ENCODE measurements at places on chromosomes 7 and 10.

DNA sequence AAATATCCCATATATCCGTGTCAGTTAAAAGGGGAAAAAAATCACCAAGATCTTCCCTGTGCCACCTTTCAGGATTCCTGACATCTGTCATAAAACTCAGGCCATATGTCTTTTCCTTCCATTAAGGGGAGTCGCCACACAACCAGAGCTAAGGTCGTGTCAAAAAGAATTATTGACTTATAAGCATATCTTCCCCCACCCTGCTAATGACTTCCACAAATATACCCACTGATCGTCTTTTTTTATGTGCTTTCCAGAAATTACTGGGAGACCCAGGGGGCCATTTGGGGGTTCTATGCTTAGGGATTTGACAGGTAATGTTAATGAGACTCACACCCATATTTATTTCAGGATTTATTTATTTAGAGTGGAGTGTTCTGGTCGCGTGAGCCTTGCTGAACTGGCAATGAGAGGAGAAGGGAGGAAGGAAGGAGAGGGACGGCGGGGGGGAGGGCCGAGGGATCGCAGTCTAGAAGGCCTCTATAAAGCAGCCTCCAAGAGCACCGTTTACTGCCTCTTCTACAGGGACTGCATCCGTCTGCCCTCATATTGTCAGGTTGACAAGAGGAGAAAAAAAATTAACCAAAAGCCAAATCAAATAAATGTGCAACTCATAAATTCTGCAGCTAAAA is 135.7 kb upstream of the MGMT start:
- no peak for DNase-seq

- no peak for DNase-seq
These were observed 17.5 kb downstream of the PRF1 start for GRCh38 chr10:70584909-70585544.

DNA sequence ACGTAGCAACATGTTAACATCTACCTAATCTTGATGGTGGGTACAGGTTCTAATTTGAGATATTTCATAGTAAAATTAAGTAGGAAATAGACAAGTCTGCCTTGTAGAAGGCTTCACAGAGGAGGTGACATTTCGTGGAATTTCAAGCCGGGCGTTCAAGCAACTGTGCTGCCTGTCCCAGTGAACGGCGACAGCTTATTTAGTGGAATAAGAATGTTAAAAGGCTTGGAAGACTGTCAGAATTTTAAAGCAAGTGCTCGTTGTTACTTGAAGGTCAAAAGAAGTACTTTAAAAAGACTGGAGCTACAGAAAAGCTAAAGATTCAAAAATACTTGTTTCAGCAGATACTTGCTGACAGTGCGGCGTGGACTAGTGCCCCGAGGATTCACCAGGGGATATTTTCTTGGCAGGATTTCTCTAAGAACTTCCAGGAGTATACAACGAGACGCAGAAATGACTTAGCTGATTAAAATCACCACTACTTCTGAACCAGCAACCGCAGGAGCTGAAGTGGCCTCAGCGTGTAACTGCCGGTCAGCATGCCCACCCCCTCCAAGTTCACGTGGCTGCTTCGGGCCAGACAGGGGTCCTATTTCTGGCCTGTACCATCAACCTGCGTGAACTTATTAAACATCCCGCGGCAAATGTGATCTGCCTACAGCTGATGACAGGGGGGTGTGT is 46.5 kb downstream of the CTBP2 start:
- no peak for DNase-seq

DNA sequence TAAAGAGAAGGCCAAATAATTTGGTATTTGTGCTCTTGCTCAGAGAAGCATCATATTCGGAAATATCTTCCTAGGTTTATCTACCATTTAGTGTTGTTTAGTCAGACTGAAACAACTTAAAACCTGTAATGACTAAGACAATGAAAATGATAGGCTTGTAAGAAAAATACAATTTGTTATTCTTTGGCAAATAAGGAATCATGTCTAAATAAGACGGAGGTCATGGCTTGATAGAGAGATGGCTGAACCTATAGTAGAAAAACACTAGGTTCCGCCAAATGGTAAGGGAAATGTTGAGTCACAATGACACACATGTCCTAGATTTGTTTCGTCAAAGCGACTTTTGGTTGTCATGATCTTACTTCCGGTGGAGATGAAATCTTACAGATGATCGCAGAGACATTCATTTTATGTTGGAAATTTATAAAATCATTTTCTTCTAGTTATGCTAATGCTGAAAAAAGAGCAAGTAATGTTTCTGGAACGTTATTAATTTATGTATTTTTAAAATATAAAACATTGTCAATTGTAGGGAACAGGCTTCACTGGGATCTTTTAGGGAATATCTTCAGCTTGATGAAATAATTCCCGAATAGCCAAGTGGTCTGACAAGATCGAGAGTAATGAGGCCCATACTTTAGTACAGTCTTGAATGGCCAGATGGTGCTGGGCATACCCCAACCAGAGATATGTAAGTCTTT is 1.0 kb downstream of the SRGN start:
- peak; percentile 89 for DNase-seq

GRCh38 chr7:21782996-21783395 is 162.7 kb downstream of the CDCA7L start:
- no peak for DNase-seq

DNA sequence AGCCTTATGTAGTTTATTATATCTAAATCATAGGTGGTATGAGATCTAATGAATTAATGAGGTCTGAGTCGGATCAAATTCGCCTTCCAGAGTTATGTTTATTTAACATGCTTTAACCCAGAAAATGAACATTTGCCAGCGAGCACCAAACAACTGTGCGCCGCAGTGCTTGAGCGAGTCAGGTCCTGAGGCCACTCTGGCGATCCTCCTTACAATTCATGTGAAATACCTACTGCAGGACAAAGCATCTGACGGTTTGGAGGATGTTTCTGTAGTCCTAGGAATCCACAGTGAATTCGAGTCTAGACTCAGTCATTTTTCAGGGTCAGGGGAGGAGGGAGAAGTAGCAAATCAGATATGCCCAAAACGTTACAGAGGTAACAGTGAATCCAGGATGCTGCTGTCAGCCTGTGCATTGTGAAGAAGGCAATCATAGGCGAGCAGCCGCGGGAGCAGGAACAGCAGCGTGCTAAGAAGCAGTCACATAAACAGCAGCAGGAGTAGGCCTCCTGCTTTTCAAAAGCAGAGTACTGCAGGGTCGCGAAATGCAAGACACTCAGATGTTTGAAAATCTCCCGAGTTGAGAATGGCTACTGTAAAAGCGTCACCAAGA is 120.2 kb downstream of the CACNB2 start:
- no peak for DNase-seq

- no peak for DNase-seq
These were observed 125.1 kb downstream of the ZMIZ1 start for GRCh38 chr10:79193694-79194382.

GRCh38 chr7:127380479-127380878 is 12.0 kb downstream of the ZNF800 start:
- DNase-seq, result no peak

DNA sequence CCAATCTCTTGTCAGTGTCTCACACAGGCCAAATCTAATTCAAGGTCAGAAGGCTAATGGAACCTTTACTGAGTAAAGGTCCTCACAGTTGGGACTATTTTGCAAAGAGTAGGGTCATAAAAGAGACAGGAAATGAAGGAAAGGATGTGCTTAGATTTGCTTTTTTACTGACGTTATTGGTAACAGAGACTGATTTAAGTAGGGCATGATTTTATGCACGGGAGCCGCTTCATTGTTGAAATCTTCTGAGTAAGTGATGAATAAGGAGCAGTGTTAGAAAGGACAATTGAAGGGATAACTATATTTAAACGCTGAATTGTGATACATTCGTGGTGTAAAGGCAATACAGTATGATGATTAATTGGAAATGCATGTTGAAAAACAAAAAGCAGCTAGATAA is 261.5 kb downstream of the MALRD1 start:
- DNase-seq, result no peak

- DNase-seq, result peak; percentile 51
These were observed 220.8 kb upstream of the PRSS58 start for GRCh38 chr7:142478479-142479220.

DNA sequence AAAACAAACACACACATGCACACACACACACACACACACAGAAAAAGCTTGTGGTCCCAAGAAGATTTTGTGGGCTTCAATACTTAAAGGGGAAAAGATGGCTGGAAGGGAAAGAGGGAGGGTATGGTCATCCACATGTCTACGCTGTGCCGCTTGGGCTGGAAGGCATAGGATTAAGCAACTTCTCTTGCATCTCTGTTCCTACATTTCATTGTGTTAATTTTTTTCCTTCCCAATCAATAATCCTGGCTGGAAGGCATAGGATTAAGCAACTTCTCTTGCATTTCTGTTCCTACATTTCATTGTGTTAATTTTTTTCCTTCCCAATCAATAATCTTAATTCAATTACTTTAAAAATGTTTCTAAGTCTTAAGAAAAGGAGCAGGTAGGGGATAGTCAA is 30.6 kb downstream of the C10orf120 start:
- DNase-seq, result no peak

DNA sequence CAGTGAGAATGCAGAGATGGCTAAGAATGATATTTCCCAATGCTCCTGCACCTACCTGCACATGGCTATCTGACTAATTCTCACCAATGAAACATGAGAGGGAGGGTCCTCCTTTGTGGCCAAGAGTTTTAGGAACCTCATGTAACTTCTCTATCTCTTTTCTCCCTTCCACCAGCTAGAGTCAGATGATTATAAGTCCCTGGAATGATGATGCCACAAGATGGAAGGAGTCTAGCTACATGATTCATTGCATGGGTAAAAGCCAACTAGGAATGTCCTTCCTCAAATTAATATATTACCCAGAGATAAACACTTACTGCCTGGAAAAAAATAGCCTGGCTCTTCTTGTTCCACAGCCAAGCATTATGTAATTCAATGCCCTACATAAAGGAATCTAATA is 55.1 kb upstream of the AASS start:
- DNase-seq, result no peak

- DNase-seq, result peak; percentile 18
These were observed 67.0 kb upstream of the ITGB1 start for GRCh38 chr10:33025039-33025438.

GRCh38 chr10:9305018-9305655 is 1250.6 kb downstream of the GATA3 start:
- DNase-seq, result peak; percentile 26

All from activated CD4-positive, alpha-beta T cell treated with anti-CD3 and anti-CD28 coated beads, Interleukin-2, Interleukin-6, amounts not matched to agents 100 ng/mL and 50 ng/mL, durations not matched to agents 16 hours and 8 hours (primary cell).